ENCODE measurements at places on chromosomes 4 and X.

DNA sequence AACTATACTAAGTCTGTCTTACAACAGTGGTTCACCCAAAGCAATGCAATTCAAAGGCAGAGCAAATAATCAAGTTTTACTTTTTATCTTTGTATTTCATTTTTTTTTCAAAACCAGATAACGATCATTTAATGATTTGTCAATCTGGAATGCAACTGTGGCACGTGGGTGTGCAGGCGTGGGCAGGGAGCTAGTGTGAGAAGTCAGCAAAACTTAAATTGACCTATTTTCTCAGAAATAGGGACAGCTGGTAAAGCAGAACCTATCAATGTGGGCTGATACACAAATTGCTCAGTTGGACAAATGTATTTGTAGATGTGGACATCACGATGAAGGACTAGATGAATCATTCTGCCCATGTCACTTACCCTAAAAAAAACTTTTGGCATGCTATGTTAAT is 105.6 kb downstream of the CBLL2 start:
- DNase-seq = no peak

DNA sequence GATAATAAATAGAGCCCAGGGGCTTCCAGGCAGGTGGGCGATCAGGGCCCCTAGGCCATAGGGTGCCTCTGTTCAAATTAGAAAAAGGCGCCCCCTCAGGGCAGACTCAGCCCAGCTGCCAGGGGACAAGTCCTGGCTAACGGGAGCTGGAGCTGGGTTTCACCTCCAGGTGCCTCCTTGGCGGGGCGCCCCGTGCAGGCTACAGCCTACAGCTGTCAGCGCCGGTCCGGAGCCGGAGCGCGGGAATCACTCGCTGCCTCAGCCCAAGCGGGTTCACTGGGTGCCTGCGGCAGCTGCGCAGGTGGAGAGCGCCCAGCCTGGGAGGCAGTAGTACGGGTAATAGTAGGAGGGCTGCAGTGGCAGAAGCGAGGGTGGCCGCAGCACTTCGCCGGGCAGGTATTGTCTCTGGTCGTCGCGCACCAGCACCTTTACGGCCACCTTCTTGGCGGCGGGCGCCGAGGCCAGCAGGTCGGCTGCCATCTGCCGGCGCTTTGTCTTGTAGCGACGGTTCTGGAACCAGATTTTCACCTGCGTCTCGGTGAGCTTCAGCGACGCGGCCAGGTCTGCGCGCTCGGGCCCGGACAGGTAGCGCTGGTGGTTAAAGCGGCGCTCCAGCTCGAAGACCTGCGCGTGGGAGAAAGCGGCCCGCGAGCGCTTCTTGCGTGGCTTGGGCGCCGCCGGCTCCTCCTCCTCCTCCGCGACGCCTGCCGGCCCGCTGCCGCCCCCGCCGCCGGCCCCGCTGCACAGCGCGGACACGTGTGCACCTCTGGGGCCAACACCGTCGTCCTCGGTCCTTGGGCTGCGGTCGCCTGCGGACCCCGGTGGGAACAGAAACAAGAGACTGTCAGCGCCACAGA is 2.4 kb downstream of the NKX3-2 start:
- no peak for DNase-seq

DNA sequence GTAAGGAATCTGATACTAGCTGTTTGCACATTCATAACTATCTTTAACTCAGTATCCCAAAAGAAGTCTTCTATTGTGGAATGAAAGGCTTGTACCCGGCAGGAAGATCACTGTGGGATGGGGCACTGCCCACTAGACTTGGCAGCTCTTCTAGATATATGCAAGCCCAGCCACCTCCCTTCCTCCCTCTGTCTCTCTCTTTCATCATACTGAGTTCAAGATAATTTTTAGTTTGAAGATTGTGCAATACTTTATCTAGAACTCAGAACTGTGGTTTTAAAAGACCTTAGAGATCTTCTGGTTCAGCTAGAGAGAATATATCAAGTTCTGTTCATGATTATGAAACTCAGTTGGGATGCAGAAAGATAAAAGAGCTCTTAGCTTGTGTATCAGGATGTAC is 22.5 kb upstream of the GPR34 start:
- no peak for DNase-seq

DNA sequence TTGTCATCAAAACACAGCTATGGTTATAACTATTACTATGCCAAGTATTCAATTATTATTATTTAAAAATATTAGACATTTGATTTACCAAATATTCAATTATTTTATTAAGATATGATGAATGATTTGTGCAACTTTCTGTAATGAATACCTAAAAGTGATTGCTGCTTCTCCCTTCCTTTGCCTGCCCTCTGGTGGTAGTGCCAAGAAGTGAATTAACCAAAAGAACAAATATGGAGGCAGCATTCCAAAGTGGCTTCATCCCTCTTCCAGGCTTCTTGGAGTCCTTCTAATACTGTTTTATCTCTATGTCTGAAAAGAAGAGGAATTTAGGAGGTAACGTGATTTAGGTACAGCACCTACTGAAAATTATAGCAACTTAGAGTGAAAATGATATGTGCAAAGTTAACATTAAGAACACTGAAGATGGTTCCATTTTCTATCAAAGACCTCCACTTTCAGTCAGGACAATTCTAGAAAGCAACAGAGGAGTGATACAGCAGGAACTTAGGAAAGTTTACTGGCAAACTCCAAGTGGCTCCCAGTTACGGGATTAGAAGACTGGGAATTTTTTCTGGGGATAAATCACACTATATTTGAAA is 43.0 kb downstream of the ENPEP start:
- no peak for DNase-seq

DNA sequence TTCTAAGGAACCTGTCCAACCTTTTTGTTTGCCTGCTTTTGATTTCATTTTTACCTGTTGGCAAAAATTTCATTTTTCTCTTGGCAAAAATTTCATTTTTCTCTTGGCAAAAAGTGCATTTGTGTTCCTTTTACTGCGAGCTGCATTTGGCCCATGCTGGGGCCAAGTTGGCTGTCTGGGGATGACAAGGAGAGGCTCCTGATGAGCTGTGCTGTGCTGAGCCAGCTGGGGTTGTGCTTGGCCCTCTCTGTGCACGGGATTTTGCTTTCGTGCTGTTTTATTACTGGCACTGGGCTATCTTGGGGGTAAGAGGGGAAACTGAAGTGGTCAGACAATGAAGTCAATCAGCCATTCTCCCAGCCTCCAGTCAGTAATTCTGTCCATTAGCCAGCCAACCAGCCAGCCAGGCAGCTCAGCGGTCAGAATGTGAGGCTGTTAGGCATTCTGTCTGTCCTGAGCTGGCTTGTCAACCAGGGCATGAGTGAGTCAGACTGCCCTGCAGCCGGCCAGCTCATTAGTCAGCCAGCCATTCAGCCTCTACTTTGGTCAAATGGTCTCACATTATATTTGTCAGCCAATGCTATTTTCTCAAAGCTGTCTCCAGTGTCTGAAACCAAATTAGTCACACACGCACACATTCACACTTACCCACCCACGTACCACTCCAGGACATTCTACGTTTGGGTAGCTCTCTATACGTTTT is 56.9 kb upstream of the PRPS1 start:
- no peak for DNase-seq

GRCh38 chr4:78654807-78655206 is 103.2 kb downstream of the ANXA3 start:
- DNase-seq = no peak

DNA sequence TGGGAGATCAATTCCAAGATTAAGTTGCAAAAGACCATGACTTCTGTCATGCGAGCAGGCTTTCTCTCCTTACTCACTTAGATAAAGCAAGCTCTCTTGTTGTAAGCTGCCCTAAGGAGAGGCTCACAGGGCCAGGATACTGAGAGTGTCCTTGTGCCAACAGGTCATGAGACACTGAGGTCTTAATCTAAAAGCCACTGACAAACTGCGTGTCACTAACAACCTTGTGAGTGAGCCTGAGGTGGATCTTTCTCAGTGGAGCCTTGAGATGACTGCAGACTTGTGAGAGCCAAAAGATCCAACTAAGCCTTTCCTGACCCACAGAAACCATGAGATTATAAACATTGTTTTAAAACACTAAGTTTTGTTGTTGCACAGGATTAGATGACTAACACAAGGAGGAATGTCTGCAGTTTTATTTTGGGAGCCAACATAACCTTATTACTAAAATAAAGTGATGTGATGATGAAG is 170.5 kb downstream of the SLC39A8 start:
- no peak for DNase-seq

- no peak for DNase-seq
Measured at GRCh38 chr4:187550256-187550950, 445.2 kb upstream of the ZFP42 start.

- DNase-seq = no peak
Measured at GRCh38 chr4:63123441-63123840, 1285.8 kb downstream of the TECRL start.

- DNase-seq = no peak
Measured at GRCh38 chr4:16916719-16917337, 18.4 kb upstream of the LDB2 start.

All from DMS79 treated with DMSO at 0.1 percent for 48 hours (cell line).